ENCODE measurements at places on chromosomes 3 and 15. TPM values are rescaled to one million over a fixed set of nuclear protein-coding genes. Genes with fewer than 3 reads are reported as not detected.

THUMPD3 gene
- total RNA-seq: 13.9 TPM

AMT gene
- 0.15 TPM for total RNA-seq

KCNMB2 gene
- not detected for total RNA-seq

DLL4 gene
- 24.1 TPM for total RNA-seq

TRIP4 gene
- 7.9 TPM for total RNA-seq

C3orf38 gene
- total RNA-seq: 15.9 TPM
